ENCODE measurements at places on chromosomes 2 and 18.

DNA sequence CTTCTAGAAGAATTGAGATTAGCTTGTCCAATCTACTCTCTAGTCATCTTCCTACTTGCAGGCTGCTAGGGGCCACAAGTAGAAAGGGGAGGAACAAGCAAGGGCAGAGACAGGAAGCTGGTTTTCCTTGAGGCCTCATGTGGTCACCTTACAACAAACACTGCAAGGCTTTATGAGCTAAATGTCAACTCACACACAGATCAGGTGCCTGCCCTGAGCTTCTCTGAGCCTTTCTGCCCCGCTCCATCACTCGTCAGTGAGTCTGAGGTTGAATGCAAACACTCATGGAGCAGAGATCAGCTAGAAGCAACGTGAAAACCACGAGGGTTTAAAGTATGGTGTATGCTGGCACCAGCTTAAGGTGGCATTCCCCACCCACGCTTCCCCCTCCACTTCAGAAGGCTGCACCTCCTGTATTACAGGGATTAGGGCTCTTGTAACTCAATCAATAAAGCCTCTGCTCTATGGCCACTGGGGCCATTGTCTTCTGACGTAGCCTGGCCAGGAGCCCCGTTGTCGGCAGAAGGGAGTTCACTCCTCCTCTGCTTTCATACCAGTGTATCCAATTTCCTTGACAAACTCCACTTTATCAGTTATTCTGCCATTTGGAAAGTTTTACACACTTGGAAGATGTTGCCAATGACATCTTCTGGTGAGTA lies 5.4 kb upstream of the CRYGC start:
- no peak for DNase-seq

- no peak for DNase-seq
Observed at GRCh38 chr18:45441110-45441847, 174.0 kb upstream of the SLC14A2 start.

DNA sequence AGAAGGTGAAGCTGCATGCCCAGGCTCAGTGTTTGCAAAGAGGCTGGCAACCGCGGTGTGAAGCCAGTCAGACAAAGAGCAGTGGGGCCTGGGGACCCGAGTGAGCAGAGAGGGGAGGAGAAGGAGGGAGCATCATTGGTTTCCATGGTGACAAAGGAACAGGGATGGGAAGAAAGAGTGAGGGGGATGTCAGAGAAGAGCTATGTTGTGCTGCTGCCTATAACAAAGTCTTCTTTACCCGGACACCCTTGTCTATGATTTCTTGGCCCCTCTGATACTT lies 14.5 kb downstream of the TMEM247 start:
- DNase-seq = no peak

DNA sequence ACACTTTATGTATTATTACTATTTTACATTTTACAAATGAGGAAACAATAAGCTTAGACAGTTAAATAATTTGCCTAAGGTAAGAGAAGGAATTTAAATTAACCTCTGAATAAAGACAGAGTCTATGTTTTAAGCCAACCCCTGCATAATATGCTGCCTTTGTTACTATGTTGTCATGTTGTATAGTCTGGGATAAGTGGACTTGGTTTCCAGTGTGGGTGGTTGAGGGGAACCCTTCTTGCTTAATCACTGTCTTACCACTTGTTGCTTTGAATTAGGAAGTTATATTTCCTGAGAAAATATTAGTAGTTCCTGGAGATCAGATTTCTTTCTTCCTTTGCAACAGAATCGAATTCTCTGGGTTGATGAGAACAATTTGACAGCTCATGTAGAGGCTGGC lies 52.6 kb downstream of the AGPS start:
- no peak for DNase-seq

GRCh38 chr2:212213191-212213590 lies 325.4 kb downstream of the ERBB4 start:
- DNase-seq = no peak

- peak; percentile 89 for DNase-seq
Observed at GRCh38 chr18:55405893-55406406, 182.0 kb downstream of the TCF4 start.
